ENCODE measurements at places on chromosomes 1 and 21.

- DNase-seq = no peak
Measured at GRCh38 chr21:45209046-45209445, 78.6 kb downstream of the POFUT2 start.

DNA sequence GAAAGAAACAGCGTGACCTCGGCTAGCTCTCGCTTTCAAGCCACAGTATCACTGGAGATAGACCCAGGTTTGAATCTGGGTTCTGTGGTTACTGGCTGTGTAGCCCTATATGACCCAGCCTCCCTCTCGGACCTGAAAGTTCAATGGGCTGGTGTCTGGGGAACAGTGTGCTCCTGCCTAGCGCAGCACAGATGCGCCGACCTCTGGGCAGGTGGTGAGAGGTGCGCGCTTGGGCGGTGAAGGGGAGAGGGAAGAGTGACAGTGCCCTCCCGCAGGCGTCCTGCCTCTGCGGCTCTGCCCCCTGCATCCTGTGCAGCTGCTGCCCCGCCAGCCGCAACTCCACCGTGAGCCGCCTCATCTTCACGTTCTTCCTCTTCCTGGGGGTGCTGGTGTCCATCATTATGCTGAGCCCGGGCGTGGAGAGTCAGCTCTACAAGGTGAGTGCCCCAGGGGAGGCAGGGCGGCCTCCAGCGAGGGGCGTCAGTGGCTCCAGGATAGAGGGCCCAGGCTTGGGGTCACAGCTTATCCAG lies 10.5 kb downstream of the SERINC2 start:
- no peak for DNase-seq

DNA sequence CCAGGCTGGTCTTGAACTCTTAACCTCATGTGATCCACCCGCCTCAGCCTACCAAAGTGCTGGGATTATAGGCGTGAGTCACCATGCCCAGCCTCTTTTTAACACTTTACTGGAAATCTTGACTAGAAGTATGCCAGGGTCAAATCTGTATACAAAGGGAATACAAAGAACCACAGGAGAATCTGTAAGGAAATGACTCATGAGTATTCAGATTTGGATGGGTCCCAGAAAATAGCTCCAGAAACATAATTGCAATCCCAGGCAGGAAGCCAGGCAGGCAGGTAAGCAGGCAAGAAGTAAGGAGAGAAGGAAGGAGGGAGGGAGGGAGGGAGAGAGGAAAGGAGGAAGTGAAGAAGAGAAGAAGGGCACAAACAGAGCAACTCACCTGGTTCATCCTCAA lies 22.8 kb upstream of the TIAM1 start:
- no peak for DNase-seq

GRCh38 chr1:24872061-24872850 lies 57.8 kb downstream of the RUNX3 start:
- no peak for DNase-seq

All from T-cell (primary cell).